Neural crest cell (in vitro differentiated cells): ENCODE measurements at places on chromosomes 11 and 22.

GRCh38 chr11:2091112-2091746 is 48.0 kb downstream of the IGF2 start:
- no peak for DNase-seq

DNA sequence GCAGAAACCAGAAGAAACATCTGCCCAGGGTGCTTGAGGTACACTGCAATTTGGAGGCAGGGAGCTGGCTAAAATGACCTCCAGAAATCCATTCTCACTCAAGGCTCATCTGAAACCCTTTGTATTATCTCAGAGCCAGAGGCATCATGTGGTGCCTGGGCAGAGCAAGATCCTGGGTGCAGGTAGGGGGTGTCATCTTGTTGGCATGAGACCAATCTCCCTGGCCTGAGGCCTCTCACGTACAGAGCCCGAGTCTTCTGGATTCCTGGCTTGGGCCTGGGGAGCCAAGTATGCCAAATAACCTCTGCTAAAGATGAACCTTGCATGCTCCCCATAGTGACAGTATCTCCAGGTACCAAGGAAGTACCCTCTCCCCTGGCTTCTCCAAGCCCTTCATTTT is 2.4 kb downstream of the LMO1 start:
- DNase-seq, result no peak

GRCh38 chr11:113001709-113002108 is 40.5 kb downstream of the NCAM1 start:
- DNase-seq, result no peak

DNA sequence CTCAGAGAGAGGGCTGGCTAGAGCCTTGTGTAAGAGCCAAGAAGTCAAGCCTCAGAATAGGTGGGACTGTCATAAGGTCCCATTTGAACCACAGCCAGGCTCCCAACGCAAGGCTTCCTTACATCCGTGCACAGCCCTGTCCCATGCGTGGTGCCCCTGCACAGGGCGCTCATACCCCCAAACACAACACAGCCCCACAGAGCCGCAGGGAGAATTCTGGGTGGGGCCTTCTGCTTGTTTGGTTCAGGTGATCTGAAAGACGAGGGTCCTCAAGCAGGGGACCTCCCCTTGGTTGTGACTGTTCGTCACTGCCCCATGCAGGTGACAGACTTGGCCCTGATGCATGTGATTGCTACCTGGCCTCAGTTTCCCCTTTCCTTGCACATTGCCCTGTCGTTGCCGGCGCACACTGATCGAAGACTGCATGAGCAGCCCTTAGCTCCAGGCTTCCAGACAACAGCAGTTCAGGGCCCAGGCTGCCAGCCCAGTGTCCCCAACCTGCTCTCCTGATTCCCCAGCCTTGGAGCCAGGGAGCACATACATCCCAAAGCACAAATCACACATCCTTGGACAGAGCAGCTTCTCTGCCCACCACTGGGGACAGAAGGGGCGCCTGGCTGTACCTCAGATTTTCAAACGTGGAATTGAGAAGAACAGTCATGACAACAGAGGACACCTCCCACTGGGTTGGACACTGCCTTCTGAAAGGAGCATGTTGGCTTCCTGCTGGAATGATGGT is 22.1 kb downstream of the GNAZ start:
- no peak for DNase-seq
